ENCODE measurements at places on chromosomes 13 and 19.

GRCh38 chr19:17796013-17796837, 1.3 kb downstream of the B3GNT3 start:
- DNase-seq = no peak

DNA sequence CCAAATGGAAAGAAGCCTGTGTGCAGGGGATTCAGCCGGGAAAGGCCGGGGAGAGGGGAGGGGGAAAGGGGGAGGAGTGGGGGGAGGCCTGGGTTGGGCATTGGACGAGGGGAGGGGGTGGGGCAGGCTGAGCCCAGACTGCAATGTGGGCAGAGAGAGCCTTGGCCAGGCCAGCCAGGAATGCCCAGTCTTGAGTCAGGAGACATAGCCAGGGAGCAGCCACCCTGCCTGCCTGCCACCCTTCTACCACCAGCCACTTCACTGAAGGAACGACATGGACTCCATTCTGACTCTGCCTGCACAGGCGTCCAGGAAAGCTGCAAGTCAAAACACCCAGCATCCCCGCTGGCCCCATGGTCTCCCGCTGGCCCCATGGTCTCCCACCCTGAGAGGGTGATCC, 498 bp downstream of the PROZ start:
- no peak for DNase-seq

DNA sequence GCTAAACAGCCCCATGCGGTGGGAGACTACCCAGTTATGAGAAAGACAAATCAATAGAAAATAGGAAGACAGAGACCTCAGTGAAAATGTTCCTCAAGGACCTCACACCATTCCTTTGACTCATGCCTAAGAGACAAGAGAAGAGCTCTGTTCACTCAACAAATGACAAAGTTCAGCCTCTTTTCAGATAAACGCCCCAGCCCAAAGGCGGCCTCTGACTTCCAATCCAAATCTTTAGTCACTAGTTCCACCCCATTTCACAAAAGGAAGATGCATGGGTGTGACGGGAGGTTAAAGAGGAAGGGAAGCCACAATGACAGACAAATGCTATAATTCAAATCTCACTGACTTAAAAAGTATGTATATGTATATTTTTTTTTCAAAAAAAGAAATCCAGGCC, 8.1 kb downstream of the CARS2 start:
- DNase-seq = no peak

DNA sequence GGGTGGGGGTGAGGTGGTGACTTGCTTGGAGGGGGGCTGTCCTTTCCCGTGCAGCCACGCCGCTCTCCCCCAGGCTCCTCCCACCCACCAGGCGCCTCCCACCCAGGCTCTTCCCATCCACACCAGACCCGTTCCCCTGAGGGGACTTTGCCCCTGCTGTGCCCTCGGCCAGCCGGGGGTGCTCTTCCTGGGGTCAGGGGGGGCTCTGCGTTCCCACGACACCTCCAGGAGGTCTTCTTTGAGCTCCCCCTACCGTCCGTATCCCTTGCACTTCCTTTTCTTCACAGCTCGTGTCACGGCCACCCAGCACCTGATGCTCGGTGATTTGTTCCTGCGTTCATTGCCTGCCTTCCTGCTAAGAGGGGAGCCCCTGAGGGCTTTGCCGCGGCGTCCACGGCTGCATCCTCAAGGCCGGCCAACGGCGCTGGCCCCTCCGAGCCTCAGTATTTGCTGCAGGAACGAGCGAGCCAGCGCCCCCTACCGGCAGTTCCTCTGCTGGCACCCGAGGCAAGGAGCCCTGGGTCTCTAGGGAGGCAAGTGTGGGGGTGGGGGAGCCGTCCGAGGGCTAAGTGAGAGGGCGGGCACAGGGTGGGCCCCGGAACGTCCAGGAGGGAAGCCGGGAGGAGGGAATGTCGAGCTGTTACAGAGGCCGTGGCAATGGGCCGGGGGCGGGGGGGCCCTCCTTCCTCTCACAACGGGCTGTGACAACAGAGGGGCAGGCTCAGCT, 11.8 kb downstream of the LRRC4B start:
- DNase-seq = peak; percentile 68

DNA sequence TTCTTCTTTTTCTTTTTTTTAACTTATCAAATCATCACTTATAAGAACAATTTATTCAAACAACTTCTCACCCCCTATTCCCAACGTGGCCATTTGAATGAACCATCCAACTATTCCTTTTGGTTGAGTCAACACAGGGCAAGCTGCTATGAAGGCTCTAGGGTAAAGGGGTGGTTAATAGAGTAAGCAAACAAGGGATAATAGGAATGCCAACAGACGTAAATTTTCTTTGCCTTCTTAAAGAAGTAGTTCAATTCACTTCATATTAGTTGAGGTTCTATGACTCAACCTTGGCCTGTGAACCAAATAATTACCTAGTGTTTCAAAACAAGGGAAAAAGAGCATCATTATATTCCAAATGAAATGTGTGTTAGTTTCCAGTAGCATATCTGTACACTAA, 1383.8 kb upstream of the SLC10A2 start:
- DNase-seq = no peak

DNA sequence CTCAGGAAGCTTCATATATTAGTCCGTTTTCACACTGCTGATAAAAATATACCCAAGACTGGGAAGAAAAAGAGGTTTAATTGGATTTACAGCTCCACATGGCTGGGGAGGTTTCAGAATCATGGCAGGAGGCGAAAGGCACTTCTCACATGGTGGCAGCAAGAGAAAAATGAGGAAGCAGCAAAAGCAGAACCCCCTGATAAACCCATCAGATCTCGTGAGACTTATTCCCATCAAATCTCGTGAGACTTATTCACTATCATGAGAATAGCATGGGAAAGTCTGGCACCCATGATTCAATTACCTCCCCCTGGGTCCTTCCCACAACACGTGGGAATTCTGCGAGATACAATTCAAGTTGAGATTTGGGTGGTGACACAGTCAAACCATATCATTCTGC, 23.1 kb downstream of the FLT3 start:
- no peak for DNase-seq

GRCh38 chr19:4369888-4370260, 26.5 kb downstream of the MPND start:
- DNase-seq = peak; percentile 74

DNA sequence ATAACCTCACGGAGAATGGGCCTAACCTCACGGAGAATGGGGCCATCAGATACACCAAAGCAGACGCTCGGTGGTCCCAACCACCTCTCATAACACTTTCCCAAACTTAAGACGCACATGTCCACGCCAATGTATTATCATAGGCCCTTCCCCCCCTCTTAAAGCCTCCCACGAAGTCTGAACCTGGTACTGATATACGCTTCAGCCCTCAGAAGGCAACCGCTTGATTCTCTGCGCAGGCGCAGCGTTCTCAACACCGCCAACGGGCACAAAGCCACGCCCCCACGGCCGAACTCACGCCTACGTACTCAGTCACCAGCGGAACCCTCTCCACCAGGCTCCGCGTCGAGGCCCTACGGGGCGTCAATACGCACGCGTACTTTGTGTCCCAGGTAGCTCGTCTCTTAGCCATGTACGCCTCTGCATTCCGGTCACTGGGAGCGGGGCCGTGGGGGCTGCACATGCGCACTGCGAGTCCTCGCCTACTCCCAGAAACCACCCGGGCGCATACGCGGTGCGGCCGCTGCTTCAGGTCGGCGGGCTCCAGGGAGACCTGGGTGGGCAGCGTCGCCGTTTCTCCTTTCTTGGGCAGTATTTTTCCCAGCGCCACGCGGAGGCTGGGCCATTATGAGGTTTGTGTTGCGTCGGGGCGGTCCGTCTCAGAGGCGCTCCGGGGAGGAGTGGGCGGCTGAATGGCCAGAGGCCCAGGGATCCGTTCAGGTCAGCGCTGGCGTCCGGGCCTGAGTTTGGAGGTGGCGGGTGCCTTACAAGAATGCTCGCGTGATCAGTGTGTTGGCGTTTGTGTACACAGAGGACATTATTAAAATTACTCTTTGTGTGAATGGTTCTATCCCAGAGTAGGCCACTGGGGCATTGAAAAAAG, 25.3 kb downstream of the ZNF582 start:
- DNase-seq = peak; percentile 58

GRCh38 chr13:75811361-75811760, 175.2 kb downstream of the LMO7 start:
- no peak for DNase-seq

GRCh38 chr13:97122381-97122996, 99.6 kb upstream of the MBNL2 start:
- no peak for DNase-seq

DNA sequence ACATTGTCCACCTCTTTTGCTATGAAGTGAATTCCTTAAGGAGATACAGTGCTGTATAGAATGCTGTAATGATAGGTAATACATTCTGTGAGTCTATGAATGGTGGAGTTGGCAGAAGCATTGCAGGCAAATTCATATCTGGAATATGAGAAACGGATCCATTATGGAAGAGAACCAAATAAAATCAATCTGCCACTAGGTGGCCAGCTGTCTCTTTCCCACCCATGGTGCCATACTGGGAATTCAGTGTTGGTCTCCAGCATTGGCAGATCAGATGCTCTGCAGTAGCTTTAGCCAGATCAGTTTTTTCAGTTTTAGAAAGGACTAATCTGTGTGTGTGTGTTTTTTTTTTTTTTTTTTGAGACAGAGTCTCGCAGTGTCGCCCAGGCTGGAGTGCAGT, 27.6 kb downstream of the DNAJC3 start:
- DNase-seq = no peak

GRCh38 chr13:41018602-41018948, 541 bp downstream of the ELF1 start:
- no peak for DNase-seq

DNA sequence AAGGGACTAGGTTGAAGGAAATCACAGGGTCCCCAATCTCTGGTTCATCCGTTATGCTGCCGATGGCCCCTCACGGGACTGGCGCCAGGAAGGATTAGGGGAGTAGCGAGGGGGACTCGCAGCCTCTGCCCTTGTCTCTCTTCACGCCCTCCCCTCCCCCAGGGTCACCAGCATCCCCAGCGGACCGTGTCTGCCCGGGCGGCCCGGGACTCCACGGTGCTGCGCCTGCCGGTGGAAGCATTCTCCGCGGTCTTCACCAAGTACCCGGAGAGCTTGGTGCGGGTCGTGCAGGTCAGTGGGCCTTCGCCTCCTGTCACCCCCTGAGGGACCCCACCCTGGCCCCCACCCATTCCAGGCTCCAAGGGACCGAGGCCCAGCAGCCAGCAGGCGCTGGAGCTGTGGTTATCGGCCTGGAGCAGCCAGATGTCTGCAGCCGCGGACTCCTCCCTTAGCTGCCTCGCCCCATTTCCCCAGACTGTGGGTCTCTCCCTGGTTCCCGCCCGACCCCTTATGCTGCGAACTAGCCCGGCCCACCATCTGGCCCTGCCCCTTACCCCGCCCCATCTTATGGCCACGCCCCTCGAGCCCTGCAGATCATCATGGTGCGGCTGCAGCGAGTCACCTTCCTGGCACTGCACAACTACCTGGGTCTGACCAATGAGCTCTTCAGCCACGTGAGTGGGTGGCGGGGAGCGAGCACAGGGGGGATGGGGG, 5.4 kb downstream of the PNPLA6 start:
- DNase-seq = no peak

DNA sequence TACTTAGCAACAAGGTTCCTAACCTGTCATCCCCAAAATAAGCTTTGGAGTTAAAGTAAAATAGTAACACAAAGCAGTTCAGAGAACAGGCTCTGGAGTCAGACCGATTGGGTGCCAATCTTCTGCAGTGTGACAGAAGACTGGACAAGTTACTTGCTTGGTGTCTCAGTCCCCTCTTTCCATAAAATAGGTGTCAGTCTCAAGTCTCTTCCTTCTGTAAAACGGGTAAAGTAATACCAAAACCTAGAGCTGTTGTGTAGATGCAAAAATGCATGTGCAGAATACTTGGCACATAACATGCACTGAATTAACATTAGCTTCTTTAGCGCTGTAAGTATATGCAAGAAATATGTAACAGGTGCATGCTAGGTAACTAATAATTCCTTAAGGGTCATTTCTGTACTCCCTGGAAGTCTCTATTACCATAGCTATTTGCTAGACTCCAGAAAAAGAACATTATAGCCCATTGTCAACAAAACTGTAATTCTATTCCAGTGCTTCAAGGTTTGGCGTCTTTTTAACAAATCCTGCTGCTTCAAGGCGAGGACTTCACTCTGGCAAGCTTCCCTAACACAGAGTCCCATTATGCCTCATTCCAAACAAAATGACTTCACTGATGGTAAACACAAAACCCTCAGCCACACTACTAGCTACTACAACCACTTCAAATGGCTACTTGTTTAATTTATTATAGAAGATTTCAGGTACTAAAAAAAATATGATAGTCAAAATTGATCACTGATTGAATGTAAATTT, 32.8 kb downstream of the ELF1 start:
- DNase-seq = no peak

- DNase-seq = no peak
These were observed 19.7 kb downstream of the EFNB2 start for GRCh38 chr13:106515635-106516254.

- no peak for DNase-seq
These were observed 5.8 kb downstream of the AMER2 start for GRCh38 chr13:25166306-25166705.

- no peak for DNase-seq
These were observed 381.4 kb downstream of the SLITRK6 start for GRCh38 chr13:85417807-85418206.

GRCh38 chr19:966485-967088, 17.6 kb upstream of the WDR18 start:
- no peak for DNase-seq

DNA sequence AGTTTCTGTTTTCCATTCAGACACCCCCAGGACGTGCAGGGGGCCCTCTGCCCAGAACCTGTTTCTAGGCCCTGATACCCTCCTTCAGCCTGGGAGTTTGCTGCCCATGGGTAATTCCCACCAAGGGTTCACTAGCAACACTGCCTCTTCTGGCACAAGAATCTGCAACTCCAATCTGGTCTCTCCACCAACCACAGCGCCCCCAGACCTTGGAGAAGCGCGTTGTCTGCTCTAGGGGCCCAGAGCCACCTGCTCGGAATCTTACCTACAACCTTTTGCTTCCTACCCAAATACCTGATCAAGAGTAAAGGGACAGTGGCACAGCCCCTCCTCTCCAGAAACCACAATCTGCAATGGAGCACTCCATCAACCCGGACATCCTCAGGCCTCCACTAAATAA, 763 bp downstream of the ZNF180 start:
- DNase-seq = no peak

Data from stimulated activated naive CD4-positive, alpha-beta T cell treated with Interleukin-2 at 50 U/mL for 16 hours (primary cell).